Hippocampal formation (tissue), 2 donors: ENCODE measurements at places on chromosomes 16 and 17.

DNA sequence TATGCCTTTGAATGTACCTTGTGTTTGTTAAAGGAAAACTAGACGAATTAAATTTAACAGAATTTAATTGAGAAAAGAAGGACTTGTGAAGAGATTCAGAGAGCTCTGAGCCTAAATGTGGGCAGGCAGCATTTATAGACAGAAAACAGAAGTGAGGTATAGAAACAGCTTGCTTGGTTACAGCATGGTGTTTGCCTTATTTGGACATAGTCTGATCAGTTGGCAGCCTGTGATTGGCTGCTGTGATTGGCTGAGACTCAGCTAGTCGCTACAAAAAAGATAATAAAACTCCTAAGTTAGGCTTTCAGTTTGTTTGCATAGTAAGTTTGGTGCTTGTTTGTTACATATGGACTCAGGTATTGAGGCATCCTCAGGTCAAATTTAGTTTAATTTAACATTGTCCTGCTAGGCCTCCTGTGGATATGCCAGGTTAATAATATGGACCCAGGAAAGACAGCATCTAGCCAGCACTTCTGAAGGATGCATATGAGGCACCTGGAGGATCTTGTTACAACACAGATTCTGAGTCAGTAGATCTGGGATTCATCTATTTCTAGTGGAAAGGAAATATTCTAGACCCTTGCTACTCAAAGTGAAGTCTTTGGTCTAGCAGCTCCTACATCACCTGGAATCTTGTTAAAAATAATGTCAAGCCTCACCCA is 43.4 kb downstream of the SLFN5 start:
- no peak for DNase-seq

DNA sequence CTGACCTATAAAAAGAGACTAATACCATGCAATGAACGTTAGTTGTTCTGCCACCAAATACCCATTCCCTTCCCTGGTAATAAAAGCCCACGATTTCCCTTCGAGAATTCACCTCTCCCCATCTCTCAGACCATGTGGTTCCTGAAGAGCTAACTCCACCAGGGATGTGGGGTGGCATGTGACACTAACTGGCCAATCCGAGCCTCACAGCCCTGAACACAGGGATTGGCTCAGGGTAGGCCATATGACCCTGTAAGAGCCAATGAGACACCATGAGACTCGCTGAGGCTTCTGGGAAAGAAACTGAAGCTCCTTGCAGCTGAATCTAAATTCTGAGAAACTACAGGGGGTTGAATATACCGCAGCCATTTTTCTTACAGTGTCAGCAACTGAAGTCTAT is 21.1 kb downstream of the HELZ start:
- no peak for DNase-seq

DNA sequence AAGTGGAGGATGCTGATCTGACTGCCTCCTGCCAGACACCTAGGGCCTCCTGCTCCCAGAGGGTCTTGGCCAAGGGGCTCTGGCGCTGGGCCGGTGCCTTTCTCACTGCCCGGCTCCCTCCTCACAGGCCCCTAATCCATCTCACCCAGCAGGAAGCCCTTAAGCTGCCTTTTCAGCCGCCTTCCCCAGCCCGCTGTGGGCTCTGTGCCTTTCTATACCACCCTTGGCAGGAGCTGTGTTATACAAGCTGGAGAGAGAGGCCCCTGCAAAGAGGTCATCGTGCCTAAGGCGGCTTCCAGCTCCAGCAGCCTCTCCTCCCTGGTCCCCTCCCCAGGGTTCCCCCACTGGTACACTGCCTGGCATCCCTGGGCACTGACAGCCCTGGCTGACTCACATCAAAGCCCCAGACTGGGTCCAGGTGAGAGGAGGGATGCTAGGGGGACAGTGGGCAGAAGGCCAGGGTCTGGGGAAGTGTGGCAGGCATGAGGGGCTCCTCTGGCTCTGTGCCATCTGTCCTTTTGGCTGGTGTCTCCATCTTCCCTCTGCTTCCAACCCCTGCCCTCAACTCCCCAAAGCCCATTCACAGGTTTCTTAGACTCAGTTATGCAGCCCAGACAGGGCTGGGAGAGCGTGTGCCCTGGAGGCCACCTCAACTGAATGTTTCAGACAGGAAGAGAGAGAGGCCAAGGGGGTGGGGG is 15.3 kb upstream of the FZD2 start:
- no peak for DNase-seq

GRCh38 chr17:40556198-40556661 is 9.0 kb downstream of the CCR7 start:
- DNase-seq = no peak

GRCh38 chr17:77513045-77513444 is 372.3 kb downstream of the SEC14L1 start:
- no peak for DNase-seq

GRCh38 chr17:7687908-7688807 is at the start of gene WRAP53:
Gene WRAP53, plus strand, starts transcription at chr17:7688477. Its CDS starts 172 bp downstream, at chr17:7688649.
- DNase-seq = peak; percentile 98

GRCh38 chr16:47713225-47713595 is 252.1 kb downstream of the PHKB start:
- DNase-seq = no peak

DNA sequence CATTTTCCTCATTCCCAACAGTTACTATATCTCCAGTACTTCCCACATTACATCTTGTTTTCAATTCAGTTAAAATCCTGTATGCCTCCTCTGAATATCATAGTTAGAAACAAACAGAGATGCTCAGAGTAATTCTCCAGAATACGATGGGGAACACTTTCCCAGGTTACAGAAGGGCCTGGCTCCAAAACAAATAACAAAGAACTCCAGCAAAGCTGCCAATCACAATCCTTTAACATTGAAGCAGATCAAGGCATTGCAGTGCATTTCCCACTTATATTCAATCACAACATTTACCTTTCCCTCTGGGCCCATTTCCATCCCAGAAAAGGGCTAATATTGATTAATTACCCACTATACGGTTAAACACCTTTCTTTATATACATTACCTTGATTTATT is 29.4 kb upstream of the PMFBP1 start:
- DNase-seq = no peak

GRCh38 chr16:68948230-68948910 is 105.0 kb downstream of the TANGO6 start:
- no peak for DNase-seq

GRCh38 chr17:37470181-37470580 is 19.5 kb upstream of the DUSP14 start:
- DNase-seq = no peak

- DNase-seq = no peak
Observed at GRCh38 chr17:61221181-61221580, 178.5 kb upstream of the TBX2 start.

- DNase-seq = no peak
Observed at GRCh38 chr17:22669721-22670120, 977.4 kb downstream of the KCNJ18 start.
